ENCODE measurements at places on chromosomes 1 and 21.

DNA sequence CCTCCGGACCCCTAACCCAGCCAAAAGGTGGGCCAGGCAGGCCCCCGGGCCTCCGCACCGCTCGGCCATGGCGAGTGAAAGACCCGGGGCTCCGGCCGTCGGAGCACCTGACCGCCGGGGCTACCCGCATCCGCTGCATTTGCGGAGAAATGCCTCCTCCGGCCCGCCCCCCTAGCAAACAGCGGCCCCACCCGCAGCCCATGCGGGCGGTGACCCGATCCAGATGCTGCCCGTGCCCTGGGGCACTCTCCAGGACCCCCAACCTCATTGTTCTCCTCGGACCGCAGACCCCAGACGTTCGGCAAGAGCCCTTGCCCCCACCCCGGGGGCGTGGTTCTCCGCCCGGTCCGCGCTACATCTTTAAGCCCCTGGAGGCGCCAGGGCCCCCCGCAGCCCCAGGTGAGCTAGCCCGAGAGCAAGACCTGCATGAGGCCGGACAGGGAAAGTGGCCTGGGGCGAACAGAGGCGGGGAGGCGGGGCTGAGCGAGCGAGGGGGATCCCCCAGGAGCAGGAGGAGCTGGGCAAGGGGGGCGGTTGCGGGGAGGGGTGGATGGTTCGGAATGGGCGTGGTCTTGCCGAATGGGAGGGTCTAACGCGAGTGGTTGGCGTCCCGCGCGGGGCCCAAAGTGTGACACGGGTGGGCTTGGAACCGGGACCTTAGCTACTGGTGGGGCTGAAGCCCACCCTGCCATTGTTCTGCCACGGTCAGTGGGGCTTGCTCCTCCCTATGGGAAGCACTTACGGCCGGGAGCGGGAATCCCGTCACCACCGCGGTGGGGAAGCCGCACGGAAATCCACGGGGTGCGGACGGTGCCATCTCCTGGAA lies 6.3 kb upstream of the CRYBG2 start:
- DNase-seq: no peak

DNA sequence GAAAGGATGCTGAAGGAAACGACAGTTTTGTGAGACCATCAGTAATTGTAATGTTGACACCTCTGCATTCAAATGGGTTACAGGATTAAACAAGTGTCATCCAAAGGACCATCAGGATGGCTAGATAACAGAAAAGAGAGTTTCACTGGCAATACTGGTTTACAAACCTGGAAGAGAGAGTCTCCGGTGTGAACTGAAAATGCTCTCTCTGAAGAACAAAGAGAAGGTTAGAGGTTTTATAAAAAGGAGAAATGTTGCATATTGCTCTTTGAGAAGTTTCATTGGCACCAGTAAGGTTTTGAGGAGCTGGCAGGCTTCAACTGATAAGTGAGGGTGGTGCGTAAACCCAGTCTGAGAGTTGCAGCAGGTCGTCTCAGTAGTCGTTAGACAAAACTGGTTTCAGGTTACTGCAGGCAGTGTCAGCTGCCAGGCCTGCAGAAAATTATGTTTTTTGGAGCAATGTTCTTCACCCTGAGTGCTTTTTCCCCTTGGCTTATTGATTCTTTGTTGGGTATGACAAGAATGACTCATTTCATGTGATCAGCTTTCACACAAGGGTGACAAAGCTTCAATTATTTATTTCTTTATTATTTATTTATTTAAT lies 42.2 kb downstream of the KCNK1 start:
- DNase-seq: no peak

DNA sequence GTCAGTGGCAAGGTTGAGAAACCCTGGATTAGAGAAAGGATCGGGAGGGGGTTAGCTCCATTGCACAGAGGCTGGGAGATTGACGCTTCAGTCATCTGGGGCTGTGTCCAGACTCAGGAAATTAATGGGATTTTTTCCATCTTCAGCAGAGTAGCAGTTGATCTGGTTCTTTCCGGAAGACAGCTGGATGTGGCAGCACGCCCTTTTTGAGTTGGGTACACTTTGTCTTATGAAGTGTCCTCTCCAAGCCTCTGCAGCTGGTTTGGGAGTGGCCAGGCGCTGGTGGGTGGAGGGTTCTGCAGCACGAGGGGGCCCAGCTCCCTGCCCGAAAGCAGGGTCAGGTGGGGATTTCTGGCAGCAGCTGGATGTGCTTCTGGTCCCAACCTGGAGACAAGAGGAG lies 95.1 kb downstream of the TAS1R2 start:
- no peak for DNase-seq

- no peak for DNase-seq
Measured at GRCh38 chr1:208892147-208892546, 648.0 kb upstream of the PLXNA2 start.

DNA sequence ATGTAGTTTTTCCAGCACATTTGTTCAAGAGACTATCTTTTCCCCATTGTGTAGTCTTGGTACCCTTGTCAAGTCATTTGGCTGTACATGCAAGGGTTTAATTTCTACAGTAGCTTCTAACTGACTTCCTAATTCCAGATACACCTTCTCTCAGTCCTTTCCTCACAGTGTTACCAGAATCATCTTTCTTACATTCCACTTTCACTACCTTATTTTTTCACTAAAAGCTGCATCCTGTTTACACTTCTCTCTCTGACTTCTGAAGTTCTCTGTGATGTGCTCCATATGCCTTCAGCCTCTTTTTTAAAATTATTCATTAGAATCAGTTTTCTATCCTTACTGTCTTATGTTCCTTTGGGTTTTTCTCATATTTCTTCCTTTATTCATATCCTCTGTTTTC lies 57.1 kb upstream of the RWDD3 start:
- no peak for DNase-seq

DNA sequence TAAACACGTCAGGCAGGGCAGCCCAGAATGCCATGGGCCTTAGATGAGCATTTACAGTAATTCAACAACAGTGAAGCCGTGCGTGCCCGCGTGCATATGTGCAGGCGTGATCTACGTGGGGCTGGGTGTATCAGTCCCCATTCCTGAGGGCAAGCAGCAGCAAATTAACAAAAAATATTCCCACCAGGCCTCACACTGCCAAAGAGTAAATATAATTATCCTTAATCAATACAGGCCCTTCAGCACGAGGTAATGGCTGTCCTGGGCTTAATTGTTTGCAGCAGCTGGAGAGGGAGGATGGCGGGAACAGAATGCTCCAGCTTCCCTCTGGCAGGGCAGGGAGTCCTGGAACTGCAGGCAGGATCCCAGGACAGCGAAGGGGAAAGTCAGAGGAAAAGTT lies 91.8 kb downstream of the DDX20 start:
- DNase-seq: no peak

DNA sequence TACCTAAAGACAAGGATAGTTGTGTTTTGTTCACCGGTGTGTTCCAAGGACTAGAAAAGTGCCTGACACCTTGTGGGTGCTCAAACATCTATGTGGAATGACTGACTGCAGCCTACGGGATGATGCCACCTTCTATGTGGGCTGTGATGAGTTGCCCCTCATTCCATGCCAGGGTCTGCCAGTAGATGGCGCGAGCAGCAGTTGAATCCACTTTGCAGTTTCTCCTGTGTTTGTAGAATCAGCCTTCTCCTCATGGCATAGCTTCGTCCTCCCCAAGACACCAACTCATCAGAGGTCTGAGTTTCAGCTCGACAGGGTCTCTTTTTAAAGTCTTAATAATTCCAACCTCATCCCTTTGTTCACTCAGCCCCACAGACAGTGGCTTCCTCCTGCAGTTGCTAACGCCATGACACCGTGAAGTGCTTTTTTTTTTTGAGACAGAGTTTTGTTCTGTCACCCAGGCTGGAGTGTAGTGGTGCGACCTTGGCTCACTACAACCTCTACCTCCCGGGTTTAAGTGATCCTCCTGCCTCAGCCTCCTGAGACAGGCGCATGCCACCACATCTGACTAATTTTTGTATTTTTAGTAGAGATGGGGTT lies 133.7 kb downstream of the CAPN8 start:
- peak; percentile 13 for DNase-seq

Data from activated CD8-positive, alpha-beta memory T cell treated with anti-CD3 and anti-CD28 coated beads for 1 hour (primary cell).